ENCODE measurements at places on chromosomes 5 and 9. TPM values are rescaled to one million over a fixed set of nuclear protein-coding genes. Genes with fewer than 3 reads are reported as not detected.

The TMEM174 gene
- not detected for total RNA-seq

The PCDHGA9 gene
- 0.09 TPM for total RNA-seq

The PTPRD gene
- total RNA-seq: not detected

The ADGRV1 gene
- not detected for total RNA-seq

The SH3TC2 gene
- not detected for total RNA-seq

The IL4 gene
- 1.4 TPM for total RNA-seq

The ABLIM3 gene
- not detected for total RNA-seq

The RFX3 gene
- total RNA-seq: 10.3 TPM

The PIP5K1B gene
- total RNA-seq: 0.98 TPM

The CYSRT1 gene
- total RNA-seq: 0.34 TPM

The XRCC4 gene
- total RNA-seq: 12.8 TPM

The CCDC192 gene
- not detected for total RNA-seq

The DDX4 gene
- total RNA-seq: not detected

The NUDT12 gene
- 2.7 TPM for total RNA-seq

The WHRN gene
- total RNA-seq: 12.6 TPM

The PKD2L2 gene
- not detected for total RNA-seq

The TENT4A gene
- 51.9 TPM for total RNA-seq
